ENCODE measurements at places on chromosomes 1 and 21.

DNA sequence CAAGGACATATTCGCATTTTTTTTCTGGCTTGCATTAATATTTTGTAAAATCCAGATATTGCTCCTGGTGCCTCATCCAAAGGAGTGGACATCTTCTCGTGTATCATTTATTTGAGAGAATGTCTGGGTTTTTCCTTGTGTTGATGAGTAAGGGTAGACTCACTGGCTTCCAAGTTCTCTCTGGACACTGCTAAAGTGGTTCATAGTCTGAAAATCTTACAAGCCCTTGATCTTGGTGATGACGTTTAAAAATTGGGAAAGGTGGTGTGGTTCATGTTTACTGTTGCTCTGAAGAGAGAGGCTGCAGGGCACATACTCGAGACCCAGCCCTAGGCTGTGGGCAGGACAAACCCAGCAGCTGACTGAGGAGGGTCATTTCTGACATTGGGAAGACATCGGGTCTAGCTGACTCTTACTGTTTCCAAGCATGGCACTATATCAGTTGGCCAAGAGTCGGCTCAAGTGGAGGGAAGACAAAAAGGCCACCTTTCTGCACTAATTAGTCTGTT is 296.2 kb downstream of the LMX1A start:
- no peak for DNase-seq

- no peak for DNase-seq
Measured at GRCh38 chr1:159962176-159962575, 8.1 kb upstream of the SLAMF9 start.

DNA sequence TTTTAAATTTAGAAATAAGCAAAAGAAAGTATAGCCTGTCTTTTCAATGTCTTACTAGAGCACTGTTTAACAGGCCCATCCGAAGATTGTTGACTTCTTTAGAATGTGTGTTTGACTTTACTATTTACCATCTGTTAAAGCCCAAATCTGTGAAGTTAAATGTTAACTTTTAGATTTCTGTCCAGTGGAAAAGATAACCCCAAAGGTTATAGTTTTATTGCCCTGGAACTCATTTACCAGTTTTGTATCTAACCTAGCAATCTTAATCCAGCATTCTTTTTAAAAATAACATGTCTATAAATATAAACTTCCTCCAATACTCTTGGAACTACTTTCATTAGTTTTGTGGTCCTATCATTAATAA is 37.9 kb downstream of the SNRPE start:
- no peak for DNase-seq

GRCh38 chr1:192826791-192827546 is 18.1 kb downstream of the RGS2 start:
- DNase-seq = peak; percentile 6

GRCh38 chr1:93152835-93153234 is 27.4 kb downstream of the TMED5 start:
- no peak for DNase-seq

DNA sequence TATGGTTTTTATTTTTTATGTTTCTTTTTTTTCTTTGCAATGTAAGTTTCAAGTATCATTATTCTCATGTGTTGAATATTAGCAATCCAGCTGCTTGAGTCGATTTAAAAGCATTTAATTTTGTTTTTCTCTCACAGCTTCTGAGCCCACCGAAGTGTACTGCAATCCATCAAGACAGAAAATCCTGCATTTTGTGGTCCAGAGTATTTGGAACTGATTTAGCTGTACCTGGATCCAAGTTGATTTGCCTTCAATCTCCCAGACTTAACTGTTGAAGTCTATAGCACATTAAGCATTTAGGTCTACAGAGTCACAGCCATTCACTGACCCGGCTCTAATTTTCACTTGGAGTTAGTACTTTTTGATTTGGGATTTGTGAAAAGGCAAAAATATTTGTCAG is 622.9 kb upstream of the ADAMTS5 start:
- no peak for DNase-seq

- DNase-seq = no peak
Measured at GRCh38 chr1:172616636-172617035, 42.3 kb upstream of the FASLG start.

DNA sequence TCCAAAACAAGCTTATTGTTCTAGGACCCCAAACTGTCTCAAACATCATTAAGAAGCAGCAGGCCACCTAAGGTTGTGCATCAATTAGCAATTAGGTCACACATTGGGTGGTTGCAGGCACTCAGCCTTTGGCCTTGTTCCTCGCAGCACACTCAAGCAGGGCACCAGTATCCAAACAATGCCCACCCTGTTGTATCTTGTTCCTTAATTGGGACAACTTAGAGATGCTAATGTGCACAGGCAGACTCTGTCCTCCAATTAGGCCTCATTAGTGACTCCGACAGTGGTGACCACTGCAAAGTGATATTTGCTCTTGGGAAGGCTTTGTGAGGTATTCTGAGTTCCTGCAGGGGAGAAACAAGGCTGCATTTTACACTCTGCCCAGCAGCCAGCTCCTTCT is 515.1 kb upstream of the PTBP2 start:
- peak; percentile 49 for DNase-seq

- peak; percentile 88 for DNase-seq
Measured at GRCh38 chr1:20367116-20367585, 76.5 kb downstream of the VWA5B1 start.

GRCh38 chr21:17585875-17586450 is 26.7 kb downstream of the BTG3 start:
- DNase-seq = no peak

- DNase-seq = peak; percentile 13
Measured at GRCh38 chr1:207049974-207050391, 1.0 kb downstream of the YOD1 start.

DNA sequence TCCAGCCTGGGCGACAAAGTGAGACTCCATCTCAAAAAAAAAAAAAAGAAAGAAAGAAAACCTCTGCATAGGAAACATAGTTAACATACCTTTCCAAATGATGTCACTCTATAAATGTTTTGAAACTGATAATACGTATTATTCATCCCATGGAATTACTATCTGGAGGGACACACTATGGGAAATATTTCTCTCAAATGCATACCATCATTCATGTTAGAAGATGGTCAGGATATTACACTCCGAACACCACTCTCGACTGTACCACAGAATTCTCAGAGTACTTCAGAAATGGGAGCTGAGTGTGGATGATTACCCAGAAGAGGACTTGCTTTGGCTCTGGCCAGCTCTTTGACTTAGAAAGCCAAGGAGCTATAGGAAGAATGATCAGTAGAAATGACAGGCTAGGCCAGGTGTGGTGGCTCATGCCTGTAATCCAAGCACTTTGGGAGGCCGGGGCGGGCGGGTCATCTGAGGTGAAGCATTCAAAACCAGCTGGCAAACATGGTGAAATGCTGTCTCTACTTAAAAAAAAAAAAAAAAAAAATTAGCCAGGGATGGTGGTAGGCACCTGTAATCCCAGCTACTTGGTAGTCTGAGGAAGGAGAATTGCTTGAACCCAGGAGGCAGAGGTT is 5.2 kb upstream of the LIN28A start:
- no peak for DNase-seq

DNA sequence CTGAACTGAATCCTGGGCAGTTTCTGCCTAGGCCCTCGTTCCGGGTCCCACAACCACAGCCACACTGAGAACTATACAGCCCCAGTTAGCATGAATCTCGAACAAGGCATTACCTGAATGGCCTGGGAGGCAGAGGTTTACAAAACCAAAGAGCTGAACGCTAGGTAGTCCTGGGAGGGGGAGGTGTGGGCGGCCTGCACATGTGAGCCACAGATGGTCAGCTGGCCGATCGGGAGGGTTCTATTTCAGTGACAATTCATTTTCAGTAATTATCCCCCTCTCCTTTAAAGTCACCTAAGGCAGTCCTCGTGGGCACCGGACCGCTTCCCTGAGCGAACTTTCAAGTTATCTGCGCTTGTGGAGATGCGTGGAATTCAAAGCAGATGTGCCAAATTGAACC is 111.9 kb downstream of the GLIS1 start:
- no peak for DNase-seq

DNA sequence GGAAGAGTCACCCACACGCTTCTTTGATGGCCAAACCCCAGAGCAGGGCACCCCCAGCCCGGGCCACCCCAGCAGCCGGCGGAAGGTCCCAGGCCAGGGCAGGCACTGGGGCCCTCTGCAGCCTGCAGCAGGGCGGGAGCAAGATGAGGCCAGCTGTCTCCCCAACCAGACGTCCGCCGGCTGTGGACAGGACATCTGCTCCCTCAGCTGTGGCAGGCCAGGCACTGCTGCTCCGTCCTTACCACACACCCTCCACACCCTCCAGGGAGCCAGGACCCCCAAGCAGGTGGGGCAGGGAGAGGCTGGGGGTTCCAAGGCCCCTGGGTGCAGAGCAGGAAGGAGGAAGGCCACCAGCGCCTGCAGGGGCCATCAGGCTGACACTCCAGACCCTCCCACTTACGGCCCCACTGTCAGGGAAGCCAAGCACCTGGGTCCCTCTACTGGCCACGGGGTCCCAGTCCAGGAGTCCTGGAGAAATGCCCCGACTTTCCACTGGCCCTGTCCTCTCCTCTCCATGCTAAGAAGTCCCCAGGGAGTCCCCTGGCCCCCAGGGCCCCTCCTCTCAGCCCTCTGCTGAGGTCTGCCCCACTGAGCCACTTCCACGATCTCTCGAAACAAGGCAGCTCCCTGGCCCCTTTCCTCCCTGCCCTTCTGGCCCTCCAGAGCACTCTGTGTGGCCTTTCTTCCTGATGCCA is 5.6 kb downstream of the WNT9A start:
- peak; percentile 55 for DNase-seq

DNA sequence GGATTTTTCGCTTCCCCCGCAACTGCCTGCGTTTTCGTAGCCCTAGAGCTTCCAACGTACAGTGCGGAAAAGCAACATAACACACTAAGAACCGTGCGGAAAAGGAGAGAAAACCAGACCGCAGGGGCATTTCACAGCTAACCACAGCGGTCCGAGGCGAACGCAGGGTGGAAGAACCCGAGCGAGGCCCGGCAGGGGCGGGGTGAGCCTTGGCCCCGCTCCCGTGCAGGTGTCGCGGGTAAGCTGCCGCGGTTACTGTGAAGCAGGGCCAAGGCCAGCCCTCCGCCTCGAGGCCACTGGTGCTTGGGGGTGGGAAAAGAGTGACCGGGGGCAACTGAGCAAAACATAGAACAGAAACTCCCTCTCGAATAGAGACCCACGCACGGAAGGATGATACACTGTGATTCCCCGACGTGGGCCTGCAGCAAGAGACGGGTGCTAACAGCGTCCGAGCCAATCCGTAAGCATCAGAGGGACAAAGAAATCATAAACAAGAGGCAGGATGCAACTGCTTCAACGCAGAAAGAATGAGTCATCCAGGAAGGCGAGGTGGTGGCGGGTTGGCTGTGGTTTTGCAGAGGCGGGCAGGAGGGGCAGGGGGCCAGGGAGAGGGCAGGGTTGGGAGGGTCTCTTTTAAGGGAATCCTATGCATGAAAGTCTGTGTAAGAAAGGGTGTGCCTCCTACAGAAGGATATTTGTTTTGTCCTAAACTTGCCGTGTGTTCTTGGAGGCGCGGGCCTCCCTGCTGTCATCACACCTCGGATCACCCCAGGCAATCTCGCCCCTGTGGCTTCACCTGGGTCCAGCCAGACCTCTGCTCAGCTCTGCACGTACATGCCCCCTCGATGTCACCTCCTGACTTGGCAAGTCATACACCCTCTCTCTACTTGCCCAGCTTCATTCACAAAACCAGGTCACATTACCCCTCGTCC is 7.3 kb downstream of the GNG4 start:
- peak; percentile 66 for DNase-seq

GRCh38 chr1:15932612-15933011 is 43.3 kb downstream of the ZBTB17 start:
- no peak for DNase-seq

DNA sequence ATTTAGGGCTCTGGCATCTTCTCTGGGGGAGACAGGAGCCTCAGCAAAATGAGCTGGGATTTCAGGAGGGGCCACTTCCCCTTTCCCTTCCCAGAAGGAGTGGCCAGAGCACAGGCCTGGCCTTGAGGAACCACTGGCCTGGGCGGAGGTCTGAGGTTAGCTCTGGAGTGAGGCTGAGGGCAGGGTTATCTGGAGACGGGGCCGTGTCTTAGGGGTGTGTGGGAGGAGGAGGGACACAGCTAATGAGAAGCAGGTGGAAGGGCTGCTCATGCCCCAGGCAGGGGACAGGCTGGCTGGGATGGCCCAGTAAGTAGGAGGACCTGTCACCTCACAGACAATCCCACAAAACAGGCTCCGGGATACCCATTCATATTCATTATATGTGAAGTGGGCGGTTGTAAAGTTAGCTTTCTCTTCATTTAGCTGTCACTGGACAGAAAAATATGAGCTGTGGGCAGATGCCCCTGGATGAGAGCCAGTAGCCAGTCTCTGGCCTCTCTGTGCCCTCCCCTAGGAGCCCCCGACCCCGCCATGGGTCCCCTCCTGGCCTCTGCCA is 12.4 kb downstream of the ALX3 start:
- DNase-seq = peak; percentile 59

DNA sequence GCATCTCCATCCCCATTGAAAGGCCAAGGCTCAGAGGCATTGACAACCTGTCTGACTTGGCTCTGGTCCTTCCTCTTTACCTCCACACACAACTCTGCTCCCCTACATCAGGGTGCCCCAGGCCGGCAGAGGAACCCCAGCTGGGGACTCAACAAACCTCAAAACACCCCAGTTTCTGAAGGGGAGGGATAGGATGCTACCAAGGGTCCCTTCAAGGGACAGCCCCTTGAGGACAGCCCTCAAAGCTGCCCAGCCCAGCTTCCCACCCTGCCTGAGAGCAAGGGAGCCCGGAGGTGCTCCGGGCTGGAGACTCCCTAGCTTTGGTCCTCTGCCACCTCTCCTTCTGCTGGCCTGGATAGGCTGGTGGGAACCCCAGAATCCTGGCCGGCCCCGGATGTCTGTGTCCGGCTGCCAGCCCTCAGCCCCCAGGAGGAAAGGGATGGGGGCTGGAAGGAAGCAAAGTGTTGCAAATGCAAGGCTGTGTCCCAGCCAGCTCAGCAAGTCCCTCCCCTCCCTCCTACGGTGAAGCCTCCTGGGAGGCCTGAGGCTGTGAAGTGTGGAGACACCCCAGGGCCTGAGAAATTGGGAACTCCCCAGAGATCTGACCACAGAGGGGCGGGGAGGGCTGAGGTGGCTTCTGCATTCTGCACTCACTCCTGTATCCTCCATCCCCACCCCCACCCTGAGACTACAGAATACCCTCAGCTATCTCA is 1.1 kb upstream of the MARCKSL1 start:
- DNase-seq = no peak

- DNase-seq = no peak
Measured at GRCh38 chr21:38409907-38410306, 88.4 kb downstream of the ERG start.

DNA sequence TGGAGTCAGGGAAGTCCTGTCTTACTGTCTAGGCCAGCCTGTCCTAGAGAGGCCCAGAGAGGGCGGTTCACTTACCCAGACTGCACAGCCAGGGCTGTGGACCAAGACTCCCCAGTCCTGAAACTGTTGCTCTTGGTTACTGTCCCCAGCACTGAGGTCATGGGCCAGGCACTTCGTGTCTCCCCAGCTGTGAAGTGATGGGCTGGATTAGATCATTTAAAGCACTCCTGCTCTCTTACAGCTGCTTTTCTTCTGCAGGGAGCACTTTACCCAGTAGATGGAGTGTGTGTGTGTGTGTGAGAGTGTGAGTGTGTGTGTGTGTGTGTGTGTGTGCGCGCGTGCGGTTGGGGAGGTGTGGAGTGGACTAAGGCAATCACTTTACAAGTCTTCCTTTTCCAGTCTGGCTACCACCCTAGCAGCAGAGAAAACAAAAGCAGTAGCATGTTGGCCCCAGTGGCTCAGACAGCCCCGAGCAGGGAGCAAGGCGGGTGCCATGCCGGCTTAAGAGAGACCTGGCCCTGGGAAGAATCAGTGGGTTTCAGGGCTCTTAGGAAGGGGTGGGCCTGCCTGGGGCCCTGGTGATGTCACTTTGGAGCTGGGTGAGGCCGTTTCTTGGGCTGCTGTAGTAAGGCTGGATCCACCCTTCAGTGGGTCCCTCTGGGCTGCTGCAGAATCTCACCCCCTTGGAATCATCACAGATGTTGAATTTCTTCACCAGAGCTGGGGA is 2.4 kb downstream of the SPSB1 start:
- peak; percentile 61 for DNase-seq
